ENCODE measurements at places on chromosomes 2 and 18.

- DNase-seq, result no peak
Observed at GRCh38 chr2:45769854-45770576, 118.5 kb downstream of the PRKCE start.

GRCh38 chr2:198203336-198204069, 399.1 kb downstream of the PLCL1 start:
- peak; percentile 25 for DNase-seq

DNA sequence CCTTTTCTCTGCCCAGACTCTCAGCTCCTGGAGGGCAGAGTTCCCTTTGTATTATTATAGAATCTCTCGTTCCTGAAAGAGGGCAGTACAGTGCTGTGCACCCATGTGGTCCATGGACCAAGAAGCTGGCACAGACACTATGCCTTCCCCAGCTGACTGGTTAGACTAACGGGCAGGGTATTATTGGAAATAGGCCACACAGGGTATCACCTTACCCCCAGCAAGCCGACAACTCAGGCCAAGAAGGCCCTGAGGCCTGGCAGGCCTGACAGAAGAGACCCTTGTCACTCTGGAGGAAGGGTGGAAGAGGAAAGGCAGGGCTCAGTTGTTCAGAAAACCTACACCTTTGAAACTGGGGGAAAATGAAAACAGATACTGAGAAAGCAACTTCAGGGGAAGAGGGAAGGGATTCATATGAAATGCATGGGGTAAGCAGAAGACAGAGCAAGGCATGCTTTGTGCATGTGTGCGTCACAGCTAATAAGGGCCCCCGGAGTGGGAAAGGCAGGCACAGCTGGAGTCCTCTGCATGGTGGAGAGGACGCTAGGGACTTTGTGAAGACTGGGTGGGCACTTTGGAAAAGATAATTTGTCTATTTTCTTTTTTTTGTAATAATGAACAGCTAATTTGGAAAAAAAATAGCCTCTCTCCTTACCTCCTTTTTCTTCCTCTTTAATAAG, 476.8 kb upstream of the CELF4 start:
- no peak for DNase-seq

DNA sequence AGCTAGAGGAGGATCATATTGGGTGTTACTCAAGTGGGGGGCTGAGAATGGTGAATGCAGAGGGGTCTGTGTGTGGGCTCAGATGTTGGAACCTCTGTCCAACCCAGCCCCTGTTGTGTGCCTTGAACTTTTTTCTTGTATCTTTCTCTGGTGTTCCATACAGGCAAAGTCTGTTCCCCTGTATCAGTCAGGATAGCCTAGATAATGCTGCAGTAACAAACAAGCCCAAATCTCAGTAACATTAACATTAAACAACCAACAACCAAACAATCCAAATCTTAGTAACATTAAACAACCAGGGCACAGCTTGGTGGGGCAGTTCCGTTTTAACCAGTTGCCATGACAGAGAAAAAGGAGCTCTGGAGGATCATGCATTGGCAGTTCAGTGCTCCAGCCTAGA, 103.7 kb downstream of the CTIF start:
- DNase-seq, result no peak

GRCh38 chr18:56562479-56562878, 75.9 kb downstream of the TXNL1 start:
- no peak for DNase-seq

DNA sequence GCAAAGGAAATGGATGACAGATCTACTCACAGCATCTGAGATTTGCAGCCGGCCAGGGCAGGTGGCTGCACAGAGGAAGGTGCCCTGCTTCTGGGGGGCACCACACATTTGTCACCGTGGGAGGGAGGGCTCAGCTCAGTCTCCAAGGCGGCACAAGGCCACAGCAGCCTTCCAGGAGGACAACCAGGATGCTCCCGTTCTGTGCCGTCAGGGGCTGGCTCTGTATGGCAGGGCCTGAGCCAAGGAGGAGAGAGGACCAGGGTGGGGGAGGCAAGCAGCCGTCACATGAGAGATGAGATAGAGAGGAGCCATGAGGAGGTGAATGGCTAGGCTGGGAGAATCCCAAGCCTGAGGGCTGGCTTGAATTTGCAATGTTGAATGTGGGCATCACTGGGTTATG, 4.6 kb upstream of the BOK start:
- DNase-seq, result no peak

GRCh38 chr2:135151615-135152014, 99.5 kb downstream of the RAB3GAP1 start:
- no peak for DNase-seq

DNA sequence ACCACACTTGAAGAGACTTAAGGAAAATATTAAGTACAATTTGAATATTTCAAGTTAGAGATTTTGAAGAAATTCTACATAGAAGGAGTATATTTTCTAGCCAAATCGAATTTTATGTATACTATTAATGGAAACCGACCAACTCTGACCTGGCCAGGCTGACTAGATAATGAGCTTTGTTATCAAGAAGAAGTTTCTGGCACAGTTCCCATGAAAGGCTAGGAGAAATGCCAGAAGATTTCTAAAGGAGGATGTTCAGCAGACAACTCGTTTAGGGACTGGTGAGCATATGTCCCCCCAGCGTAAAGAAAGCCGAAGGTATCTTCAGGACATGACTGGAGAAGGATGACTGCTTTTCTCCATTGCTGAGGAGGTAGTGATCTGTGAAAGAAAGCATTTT, 127.3 kb downstream of the DIS3L2 start:
- no peak for DNase-seq

DNA sequence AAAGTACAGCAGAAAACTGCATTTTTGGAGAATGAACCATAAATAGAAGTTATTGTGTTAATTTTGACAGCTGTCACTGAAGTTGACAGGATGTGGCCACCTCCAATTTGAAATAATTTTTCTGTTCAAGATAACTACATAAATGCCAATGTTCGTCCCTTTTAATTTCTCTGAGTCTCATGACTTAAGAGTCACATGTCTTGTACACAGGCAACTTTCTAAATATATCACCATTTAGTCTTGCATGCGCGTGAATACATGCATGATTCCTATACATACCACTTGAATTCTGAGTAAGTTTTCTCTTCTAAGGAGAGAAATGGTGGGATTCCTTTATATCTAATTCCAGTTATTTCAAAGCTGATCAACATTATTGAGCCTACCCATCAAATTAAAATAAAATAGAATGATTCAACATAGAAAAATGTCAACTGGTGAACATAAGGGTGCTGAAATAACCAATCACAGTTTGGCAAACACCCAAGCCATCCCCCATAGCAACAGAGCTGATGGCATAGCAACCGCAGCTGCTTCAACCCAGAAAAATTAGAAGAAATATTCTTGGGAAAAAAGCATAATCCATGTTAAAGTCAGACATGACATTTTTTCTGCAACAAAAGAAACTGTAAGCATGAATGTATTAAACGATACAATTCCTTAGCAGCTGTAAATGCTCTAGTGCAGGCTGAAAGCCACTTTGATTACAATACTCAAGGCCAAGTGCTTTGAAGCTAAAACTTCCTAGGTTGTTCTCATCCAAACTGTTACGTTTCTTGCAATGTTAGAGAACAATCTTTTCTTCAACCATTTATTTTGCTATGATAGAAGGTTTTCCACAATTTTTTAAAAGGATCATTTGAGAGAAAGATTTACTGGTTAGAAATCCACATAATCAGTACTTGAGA, 282.7 kb downstream of the DLGAP1 start:
- no peak for DNase-seq

- DNase-seq, result peak; percentile 85
Observed at GRCh38 chr2:132623096-132623839, 46.7 kb downstream of the LYPD1 start.

DNA sequence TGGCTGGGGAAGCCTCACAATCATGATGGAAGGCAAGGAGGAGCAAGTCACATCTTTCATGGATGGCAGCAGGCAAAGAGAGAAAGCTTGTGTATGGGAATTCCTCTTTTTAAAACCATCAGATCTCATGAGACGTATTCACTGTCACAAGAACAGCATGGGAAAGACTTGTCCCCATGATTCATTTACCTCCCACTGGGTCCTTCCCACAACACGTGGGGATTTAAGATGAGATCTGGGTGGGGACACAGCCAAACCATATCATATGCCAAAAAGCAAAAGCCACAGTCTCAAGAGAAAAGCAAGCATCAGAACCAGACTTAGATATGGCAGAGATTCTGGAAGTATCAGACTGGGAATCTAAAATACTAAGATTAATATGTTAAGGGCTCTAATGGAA, 30.0 kb upstream of the SCRN3 start:
- DNase-seq, result peak; percentile 57

GRCh38 chr2:193505620-193506019, 1310.9 kb upstream of the TMEFF2 start:
- no peak for DNase-seq

DNA sequence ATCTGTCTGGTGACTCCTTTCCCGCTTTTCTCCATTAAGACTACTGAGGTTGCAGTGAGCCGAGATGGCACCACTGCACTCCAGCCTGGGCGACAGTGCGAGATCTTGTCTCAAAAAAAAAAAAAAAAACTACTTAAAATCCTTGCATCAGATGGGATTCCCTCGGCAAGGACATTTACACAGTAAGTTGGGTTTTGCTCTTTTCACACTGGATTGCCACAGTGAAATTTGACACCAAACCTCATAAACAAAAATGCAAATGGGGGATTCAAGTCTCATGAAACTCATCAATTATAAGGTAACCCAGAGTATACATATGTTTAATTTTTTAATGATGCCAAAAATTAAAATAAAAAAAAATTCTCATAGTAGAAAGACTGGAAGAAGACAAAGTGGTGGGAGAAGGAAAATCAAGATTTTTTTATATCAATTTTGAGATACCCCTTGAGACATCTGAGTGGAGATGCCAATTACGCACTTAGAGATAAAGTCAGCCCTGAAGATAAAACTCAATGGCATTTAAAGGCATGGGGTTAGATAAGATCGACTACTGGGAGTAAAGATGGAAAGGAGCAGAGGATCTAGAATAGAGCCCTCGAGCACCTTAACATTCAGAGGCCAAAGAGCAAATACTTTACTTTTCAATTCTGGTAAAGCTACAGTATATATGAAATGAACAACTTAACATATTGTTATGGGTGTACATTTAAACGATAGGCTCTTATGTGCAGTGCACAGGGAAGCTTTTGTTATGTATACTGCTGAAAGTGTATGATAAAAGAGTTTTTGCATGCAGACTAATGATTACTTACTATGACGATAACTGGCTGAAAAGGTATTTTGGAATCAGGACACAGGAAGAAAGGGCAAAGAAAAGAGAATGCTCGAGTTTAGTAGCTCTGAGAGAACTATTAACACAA, 37.6 kb downstream of the CHMP3 start:
- DNase-seq, result no peak

GRCh38 chr18:56982766-56983165, 164.1 kb upstream of the BOD1L2 start:
- no peak for DNase-seq

GRCh38 chr18:44836263-44836662, 155.6 kb downstream of the SETBP1 start:
- no peak for DNase-seq

GRCh38 chr18:78006006-78006773, 756.5 kb downstream of the GALR1 start:
- no peak for DNase-seq

- no peak for DNase-seq
Observed at GRCh38 chr18:58100154-58100553, 56.1 kb downstream of the NEDD4L start.

GRCh38 chr18:37253394-37254235, 312.0 kb downstream of the CELF4 start:
- DNase-seq, result no peak

GRCh38 chr18:37429791-37430190, 135.8 kb downstream of the CELF4 start:
- DNase-seq, result no peak

DNA sequence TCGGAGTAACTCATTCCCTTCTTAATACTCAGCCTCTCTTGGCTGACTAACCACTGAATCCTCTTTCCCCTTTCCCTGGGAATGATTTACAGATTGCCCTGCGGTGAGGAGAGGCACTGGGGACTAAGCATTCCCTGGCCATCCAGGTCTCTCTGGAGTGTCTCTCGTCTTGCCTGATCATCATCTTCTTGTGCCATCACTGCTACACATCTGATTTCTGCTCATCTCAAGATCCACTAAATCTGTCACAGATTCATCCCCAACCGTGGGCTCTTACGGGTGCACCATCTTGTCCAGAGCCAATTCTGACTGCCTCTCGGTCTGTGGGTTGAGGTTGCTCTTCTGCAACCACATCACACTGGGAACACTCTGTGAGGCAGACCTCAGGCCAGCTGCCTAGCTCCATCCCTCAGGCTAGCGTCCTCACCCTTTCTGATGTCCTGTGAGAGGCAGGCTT, 12.0 kb downstream of the SFTPB start:
- DNase-seq, result peak; percentile 66

DNA sequence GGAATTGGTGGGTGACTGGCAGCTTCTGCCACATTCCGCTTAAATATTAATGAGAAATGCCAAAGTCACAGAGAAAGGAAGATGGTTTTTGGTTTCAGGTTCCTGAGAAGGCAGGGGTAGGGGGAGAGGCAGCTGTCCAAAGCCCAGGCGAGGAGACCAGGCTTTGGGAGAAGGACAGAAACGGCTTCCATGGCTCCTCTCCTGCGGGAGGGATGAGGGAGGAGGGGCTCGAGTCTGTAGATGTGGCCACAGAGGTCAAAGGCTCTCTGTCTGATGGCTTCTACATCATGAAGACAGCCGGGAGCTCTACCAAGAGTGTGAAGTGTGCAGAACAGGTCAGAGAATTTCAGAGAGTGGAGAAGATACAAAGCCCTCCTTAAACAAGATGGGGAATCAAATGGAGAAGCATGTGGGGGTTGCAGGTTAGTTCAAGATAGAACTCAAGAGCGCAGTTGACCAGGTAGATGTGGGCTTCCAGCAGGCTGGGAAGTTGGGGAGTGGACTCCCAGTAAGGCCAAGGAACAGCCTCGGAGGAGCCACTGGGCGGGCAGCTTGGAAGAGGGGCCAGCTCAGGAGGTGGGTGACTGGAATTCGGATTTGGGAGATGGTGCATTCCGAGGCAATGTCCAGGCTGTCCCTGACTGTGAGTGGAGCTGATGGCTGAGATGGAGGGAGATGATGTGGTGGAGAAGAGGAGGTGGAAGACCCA, 23.8 kb upstream of the HPCAL1 start:
- DNase-seq, result no peak

DNA sequence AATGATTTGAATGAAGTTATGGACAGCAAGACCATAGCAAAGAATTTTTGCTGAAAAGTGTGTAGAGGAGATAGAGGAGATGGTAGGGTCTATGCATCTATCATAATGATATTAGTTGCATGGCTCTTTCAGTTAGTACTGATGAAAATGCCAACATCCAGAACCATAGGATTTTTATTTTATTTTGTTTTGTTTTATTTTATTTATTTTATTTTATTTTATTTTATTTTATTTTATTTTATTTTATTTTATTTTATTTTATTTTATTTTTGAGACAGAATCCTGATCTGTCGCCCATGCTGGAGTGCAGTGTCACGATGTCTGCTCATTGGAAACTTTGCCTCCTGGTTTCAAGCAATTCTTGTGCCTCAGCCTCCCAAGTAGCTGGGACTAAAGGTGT, 1021.1 kb upstream of the ZEB2 start:
- DNase-seq, result no peak
